Kidney (tissue), 22 donors: ENCODE measurements at places on chromosomes 3 and 15. TPM values are rescaled to one million over a fixed set of nuclear protein-coding genes. Genes with fewer than 3 reads are reported as not detected.

FBXW12 gene
- not detected for polyA plus RNA-seq

ARHGAP31 gene
- polyA plus RNA-seq, result 3.2 TPM

PAK2 gene
- polyA plus RNA-seq, result 13.4 TPM

TMEM207 gene
- 21.2 TPM for polyA plus RNA-seq

LHFPL4 gene
- not detected for polyA plus RNA-seq

RLBP1 gene
- not detected for polyA plus RNA-seq

SYNPR gene
- not detected for polyA plus RNA-seq

SELENOT gene
- 120 TPM for polyA plus RNA-seq

HTR3E gene
- polyA plus RNA-seq, result not detected

GABRB3 gene
- polyA plus RNA-seq, result 4.7 TPM

MORC1 gene
- polyA plus RNA-seq, result not detected

GCSAM gene
- polyA plus RNA-seq, result not detected

VWA5B2 gene
- polyA plus RNA-seq, result 0.11 TPM

MELTF gene
- 6.1 TPM for polyA plus RNA-seq

METTL6 gene
- 9.7 TPM for polyA plus RNA-seq

C3orf49 gene
- not detected for polyA plus RNA-seq
